ENCODE measurements at places on chromosomes 2 and 18.

DNA sequence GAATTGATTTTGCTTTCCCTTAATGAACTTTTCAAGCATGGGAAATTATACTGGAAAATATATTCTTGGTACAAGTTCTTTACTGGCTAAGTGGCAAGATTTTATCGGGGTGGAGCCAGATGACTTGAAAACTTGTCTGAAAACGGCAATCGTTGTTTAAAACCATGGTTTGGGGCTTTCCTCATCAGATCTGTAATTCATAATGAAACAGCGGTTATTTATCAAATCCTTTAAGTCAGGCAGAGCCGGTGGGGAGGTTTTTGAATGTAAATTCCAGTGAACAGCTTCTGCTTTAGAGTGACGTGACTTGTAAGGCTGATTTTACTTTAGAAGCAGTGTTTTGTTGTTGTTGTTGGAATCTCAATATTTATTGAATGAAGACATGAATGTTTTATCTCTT lies 2.6 kb downstream of the SEC11C start:
- DNase-seq = no peak

DNA sequence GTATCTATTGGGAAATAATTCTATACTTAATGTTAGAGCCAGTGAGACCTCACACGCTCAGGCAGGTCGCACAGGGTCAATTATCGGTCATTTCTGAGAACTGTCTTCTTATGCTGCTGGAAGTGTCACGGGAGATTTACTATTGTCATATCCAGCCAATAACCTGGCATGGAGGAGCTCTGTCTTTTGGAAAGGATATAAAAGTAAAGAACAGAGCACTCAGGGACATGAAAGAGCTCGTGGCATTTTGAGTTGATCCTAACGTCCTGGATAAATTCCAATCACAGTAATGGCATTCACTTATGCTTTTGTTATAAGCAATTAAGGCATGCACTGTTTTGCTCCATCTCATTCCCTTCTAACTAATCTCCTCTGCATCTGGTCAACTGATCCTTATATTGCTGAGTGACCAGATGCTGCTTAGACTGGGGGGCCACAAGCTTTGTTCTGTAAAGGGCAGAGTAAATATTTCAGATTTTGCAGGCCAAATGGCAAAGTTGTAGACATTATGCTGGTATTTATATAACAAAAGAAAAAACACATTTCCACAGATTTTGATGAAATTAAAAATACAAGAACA lies 453.5 kb upstream of the SMIM21 start:
- no peak for DNase-seq

GRCh38 chr2:33784488-33784887 lies 185.4 kb upstream of the FAM98A start:
- no peak for DNase-seq

DNA sequence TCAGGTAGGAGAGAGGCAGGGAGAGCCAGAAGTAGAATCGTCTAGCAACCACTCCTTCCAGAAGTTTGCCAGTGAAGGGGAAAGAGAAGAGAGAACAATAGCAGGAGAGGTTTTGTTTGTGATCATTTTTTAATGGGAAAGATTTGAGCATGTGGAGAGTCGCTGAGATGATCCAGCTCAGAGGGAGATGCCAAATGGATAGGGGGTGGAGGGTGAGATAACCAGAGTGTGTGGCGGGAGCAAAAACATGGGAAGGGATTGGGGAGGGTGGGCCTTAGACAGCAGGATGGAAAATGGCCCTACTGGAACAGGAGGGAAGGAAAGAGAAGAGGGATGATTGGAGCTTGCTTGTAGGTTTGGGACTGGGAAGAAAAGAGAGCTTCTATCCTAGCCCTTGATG lies 269.8 kb downstream of the GLI2 start:
- DNase-seq = no peak

GRCh38 chr2:167048829-167049228 lies 160.5 kb downstream of the XIRP2 start:
- no peak for DNase-seq

DNA sequence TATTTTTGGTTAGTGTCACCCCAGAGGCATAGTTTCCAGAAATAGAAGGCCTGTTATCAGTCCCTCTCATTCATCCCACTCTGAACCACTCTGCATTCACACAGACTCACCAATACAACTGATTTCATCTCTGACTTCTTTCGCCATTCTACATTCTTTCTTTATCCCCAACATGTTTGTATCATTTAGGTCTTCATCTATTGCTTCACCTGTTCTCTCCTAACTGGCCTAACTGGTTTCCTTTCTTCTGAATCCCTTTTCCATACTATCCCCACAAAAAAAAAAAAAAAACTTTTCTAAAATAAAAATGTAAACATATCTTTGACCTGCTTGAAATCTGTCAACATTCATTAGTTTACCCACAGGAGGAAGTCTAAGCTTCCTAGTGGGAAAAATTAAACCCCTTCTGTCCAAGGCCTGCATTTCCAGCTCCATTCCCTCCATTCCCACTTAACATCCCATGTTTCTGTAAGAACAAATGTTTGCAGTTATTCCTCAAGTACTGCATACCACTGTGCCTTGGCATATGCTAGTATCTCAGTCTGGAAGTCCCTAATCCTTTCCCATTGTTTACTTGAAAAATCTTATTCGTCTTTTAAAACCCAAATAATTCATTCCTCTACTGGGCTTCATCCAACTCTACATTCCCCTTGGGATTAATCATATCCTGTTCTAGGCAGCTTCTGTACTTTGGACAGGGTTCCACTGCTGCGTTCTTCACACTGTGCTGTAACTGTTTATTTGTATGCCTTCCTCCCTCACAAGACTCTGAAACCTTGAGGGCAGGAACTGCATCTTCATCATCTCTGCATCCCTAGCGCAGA lies 68.5 kb downstream of the FIGN start:
- DNase-seq = no peak

- DNase-seq = no peak
Observed at GRCh38 chr18:47166294-47166693, 9.9 kb downstream of the IER3IP1 start.

- no peak for DNase-seq
Observed at GRCh38 chr18:68533641-68534040, 181.3 kb downstream of the TMX3 start.

- no peak for DNase-seq
Observed at GRCh38 chr2:164080486-164080885, 344.7 kb upstream of the FIGN start.

- DNase-seq = no peak
Observed at GRCh38 chr2:223760838-223761502, 76.4 kb downstream of the AP1S3 start.

GRCh38 chr18:69558052-69558451 lies 157.4 kb downstream of the DOK6 start:
- DNase-seq = no peak

GRCh38 chr18:26432651-26433424 lies 115.5 kb downstream of the KCTD1 start:
- no peak for DNase-seq

DNA sequence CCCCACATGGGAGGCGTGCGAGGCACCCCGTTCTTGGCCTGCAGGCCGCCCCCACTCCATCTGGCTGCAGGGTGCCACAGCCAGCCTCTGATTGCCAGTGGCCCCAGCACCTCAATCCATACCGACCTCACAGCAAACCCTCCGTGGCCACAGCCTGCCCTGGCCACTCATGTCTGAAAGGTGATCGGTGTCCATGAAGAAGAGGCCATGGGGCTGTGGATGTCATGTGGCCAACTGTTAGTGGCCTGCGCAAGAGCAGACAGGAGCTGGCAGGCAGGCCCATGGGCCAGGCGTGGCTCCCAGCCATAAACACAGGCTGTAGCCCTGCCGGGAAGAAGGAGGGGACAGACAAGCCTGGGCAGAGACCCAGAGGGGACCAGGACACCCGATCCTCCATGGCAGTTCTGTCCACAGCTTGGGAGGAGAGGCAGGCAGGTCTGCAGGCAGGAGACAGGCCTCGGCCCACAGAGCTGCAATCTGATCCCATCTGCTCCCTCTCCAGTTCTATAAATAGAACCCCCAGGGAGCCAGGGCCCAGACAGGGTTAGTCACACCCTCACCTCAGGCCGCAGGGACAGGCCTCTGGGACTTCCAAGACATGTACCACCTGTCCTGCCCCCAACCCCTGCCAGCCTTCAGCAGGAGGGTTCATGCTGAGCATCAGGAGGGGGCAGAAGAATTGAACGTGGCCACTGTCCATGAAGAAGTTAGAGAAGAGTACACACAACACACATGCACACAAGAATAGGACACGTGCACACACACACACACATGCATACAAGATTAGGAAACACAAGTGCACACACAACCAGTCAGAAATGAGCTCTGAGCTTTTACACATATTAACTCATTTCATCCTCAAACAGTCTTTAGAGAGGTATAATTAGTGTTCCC lies 16.9 kb downstream of the STEAP3 start:
- no peak for DNase-seq

DNA sequence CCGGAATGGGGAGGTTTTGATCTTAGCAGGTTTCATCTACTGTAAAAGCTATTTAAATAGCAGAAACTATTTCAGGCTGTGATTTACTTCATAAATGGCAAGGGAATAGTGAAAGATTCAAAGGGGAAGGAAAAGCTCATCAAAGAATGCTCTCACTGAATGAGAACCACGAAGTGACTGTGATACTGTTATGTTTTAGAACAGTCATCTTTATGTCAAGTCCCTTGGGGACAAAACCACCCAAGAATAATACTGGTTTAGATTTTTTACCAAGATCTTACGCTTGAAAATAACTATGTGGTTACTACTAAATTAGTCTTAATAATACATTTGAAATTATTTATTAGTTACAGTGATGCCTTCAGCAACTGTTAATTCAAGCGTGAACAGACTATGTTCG lies 28.1 kb downstream of the FARSB start:
- DNase-seq = no peak

- no peak for DNase-seq
Observed at GRCh38 chr2:96816836-96817702, 1.0 kb downstream of the CNNM3 start.

- no peak for DNase-seq
Observed at GRCh38 chr2:59150217-59150849, 909.2 kb upstream of the FANCL start.

DNA sequence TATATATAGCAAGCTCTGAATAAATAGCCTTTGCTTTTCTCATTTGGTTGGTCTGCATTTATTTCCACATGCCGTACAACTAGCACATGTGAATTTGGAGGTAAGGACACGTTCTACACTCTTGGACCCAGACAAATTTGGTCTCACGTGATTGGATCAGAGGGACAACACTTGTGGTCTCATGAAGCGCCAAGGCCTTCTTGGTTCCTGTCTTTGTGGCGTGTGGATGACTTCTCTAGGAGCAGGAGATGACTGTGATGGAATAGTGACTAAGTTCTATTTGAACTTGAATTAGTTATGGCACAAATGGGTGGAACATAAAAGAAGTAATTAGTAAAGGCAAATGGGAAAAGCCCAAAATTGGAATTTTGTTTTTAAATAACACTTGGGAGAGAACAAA lies 206.9 kb downstream of the BCL2 start:
- DNase-seq = no peak
